Body of pancreas (tissue), 4 donors: ENCODE measurements at places on chromosomes 2 and 18. TPM values are rescaled to one million over a fixed set of nuclear protein-coding genes. Genes with fewer than 3 reads are reported as not detected.

SNORC gene
- total RNA-seq: 1.8 TPM

- DNase-seq: no peak
Measured at GRCh38 chr2:190587106-190587505, 52.6 kb upstream of the NEMP2 start.

DNA sequence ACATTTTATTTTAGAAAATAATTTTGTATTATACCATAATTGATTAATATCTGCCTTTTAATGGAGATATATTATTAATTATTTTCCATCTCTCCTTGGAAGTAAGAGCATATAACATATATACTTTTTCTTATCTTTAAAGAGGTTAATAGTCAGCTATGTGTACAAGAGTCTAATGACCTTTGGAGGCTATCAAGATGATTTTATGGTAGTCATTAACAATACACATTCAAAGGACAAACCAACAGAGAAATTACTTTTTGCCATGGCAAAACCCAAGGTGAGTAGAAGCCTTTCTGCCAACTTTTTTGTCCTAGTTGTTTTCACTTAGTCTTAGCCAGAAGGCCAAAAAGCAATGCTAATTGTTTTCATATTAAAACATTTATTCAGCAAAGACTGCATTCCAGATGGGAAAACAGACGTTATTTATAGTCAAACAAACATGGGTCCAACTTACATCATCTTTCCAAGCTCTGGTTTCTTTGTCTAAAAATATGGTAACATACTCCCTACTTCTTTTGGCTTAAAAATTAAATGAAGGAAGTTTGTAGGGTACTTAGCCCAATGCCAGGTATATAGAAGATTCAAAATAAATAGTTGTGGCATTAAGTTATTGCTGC is 9.6 kb upstream of the DYNC2LI1 start:
- DNase-seq: no peak

DNA sequence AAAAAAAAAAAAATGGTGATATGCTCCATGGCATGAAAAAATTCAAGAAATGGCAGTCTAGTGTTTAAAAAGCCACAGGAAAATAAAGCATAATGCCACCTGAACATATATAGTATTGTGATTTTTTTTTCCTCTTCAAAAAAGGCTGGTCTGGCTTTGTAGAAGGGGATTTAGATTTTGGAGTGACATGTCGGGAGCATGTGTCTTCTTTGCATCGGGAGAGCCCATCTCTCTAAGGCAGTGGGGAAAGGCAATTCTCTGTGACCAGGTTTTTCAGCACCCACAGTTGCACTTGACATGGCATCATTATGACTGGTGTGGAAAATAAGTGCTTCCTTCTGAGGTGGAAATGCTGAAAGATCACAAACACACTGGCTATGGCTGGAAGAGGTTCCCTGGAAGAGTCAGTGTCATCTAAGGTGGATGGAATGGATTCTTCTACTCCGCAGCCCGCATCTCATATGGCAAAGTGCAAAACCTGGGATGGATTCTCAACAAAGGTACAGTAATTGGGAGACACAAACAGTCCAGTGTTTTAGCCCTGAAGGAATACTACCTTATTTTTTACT is 172.5 kb downstream of the AGAP1 start:
- no peak for DNase-seq

GPR75 gene
- total RNA-seq: 2.1 TPM

- DNase-seq: no peak
Measured at GRCh38 chr2:173400760-173401159, 46.1 kb downstream of the CDCA7 start.

- DNase-seq: no peak
Measured at GRCh38 chr2:184272056-184272455, 326.3 kb upstream of the ZNF804A start.

GALNT14 gene
- total RNA-seq: 6.7 TPM

PLA2R1 gene
- total RNA-seq: 2.1 TPM

DUSP2 gene
- total RNA-seq: 9.2 TPM

DNA sequence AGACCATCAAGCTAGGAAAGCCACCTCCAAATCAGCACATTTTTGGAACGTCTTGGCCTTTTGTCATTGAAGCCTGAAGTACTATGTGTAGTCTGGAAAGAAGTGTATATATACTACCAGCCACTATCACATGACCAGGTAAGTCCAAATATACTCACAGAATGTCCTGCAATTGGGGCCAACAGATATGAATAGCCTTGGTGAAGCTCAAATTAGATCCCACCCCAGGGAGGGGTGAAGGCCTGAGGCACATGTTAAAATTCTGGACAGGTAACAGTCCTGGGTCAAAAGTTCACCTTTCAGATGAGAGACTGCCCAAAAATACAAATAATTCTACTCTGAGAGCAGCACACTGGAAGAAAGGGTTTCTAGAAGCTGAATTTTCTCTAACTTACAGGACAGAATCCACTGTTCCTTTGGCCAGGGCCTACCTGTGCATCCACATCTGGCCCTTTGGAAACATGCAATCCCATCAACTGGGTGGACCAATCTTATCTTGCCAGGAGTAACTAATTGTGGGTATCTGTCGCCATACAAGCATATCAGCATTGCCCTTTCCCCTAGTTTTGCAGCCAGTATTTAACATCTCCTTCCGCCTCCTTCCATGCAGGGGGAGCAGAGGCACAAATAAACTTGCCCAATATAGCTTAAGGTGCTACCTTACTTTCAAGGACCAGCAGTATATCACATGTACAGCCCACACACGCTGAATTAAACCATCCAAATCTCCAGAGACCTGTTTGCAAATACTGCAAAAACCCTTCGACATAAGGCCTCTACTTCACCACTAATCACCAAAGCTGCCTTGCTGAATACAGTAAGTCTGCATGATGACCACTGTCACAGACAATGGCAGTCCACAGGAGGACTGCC is 67.8 kb downstream of the EIF5B start:
- DNase-seq: no peak

DNA sequence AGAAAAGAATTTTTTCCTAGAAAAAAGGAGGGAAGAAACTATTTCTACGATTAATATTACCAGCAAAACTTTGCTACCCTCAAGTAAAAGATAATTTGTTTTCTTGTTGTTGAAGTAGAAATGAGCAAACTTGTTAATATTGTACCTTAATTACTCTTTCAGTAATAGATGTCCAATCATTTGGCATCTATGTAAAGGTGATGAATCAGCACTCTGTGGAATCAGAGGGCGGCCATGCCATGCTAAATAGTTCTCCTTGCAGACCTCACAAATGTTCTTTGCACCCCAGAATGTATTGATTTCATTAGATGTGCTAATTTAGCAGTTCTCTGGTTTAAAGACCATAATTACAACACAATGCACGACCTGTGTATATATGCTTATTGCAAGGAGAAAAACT is 29.1 kb upstream of the THSD7B start:
- DNase-seq: no peak

DNA sequence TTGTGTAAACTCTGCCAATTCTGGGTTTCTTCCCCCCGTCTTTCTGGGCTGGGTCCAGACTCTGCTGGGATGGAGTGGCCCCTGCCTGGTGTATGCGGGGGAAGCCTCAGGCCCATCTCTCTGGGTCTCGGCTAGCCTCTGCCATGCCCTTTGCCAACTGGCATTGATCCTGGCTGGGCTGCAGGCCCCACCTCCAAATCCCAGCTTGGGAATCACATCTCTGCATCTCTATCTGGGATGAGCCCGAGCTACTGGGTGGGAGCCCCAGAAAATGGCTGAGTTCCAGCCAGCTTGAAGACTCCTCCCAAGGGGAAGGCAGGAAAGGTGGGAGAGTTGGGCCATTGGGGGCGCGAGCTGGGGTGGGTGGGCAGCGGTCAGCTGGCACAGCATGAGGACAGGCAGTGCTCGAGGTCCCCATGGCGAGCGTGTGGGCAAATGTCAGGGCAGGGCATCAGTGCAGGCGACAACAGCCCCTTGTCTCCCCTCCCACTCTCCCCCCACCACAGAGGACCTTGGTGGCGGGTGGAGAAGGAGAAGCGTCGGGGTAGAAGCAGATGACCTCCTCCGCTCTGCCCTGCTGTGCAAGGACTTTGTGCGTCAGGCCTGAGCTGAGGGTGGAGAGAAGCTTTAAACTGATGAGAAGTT is 139.4 kb downstream of the ASB1 start:
- DNase-seq: no peak

HAAO gene
- total RNA-seq: 30.9 TPM

DNA sequence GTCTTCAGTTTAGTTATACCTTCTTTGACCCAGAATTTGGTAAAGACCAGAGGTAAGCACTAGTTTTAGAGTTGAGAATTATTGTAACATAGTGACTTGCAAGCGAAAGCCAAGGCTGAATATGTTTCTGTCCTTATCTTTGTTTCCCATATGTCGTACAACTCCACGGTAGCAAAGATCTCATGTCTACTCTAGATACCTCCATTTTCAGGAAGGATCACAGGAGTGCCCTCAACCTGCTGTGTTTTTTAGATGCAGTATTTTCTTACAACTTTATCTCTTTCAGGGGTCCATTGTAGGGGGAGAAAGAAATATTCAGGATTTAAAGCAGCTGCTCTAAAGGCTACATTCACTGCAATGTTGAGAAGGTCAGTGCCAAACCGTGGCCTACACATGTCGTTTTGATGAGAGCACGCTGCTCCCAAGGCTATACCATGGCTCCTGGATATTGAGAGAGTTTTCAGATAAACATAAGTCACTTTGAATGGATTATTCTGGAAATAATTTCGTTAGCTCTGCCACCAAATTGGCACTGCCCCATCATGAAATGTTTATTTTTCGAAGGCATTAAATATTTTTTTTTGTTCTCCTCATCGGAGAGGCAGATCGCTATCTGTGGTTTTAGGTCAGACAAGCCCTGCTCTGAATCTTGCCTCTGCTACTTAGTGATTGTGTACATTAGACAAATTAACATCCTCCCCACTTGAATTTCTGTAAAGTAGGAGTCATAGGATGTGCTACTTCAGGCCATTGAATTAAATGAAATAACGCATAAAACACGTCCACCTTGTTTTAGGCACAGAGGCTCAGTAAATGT is 2.1 kb downstream of the RHBDD1 start:
- DNase-seq: no peak

GRCh38 chr18:11657554-11657953 is 31.5 kb upstream of the GNAL start:
- DNase-seq: no peak

- no peak for DNase-seq
Measured at GRCh38 chr2:152242787-152243472, 67.4 kb upstream of the STAM2 start.

DNA sequence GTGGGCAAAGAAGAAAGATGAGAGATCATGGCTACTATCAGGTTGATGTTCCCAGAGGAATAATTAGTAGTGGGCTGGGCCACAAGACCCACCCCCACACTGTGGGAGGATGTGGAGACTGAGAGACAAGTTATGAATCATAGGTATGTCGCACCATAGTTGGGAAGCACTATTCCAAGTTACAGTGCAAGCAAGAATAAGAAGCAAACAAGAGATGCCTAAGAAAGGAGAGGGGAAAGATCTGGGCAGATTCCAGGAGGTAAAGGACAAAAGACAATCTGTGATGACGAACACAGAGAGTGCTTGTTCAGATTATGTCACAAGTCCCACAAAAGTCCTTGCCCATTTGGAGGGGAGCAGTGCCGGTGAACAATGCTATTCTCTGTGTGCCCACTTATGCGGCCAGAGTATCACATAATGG is 56.6 kb downstream of the FAM228A start:
- DNase-seq: no peak

MRPL33 gene
- 26.5 TPM for total RNA-seq

DNA sequence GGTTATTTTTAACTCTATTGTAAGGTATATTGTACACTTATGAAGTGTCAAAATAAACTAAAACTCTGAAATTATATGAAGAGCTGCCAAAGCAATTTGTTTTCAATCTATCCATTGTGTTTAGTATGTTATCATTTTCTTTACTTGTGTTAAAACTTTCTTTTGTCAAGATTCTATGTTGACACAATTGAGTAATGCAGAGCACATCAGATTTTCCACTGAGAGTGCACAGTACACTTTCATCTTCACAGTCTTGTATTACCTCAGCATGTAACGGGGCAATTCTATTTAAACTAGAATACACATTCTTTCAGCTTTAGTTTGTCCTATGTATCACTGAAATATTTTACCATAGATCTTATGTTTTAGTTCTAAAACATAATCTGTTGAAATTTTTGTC is 304.4 kb upstream of the ZC3H15 start:
- no peak for DNase-seq

- DNase-seq: no peak
Measured at GRCh38 chr2:39529836-39530235, 92.8 kb upstream of the MAP4K3 start.

DNA sequence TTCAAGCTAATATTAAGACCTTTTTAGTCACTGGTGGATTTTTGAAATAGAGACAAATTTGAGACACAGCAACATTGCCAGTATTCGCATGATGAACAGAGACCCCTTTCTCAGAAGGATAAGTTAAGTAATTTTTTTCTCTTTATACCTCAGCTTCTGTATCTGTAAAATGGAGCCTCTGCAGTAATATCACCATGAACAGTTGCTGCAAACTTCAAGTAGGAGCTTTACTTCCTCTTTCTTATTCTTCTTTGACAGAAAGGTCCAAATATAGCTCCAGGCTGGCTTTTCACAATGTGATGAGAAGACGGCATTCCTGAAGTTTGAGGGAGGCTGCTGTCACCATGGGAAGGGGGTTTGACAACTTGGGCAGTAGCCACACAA is 158.7 kb downstream of the TDRD15 start:
- no peak for DNase-seq

- no peak for DNase-seq
Measured at GRCh38 chr2:65799141-65799854, 366.9 kb upstream of the SPRED2 start.

TRAK2 gene
- total RNA-seq: 24.9 TPM

SPATA3 gene
- total RNA-seq: not detected

DNA sequence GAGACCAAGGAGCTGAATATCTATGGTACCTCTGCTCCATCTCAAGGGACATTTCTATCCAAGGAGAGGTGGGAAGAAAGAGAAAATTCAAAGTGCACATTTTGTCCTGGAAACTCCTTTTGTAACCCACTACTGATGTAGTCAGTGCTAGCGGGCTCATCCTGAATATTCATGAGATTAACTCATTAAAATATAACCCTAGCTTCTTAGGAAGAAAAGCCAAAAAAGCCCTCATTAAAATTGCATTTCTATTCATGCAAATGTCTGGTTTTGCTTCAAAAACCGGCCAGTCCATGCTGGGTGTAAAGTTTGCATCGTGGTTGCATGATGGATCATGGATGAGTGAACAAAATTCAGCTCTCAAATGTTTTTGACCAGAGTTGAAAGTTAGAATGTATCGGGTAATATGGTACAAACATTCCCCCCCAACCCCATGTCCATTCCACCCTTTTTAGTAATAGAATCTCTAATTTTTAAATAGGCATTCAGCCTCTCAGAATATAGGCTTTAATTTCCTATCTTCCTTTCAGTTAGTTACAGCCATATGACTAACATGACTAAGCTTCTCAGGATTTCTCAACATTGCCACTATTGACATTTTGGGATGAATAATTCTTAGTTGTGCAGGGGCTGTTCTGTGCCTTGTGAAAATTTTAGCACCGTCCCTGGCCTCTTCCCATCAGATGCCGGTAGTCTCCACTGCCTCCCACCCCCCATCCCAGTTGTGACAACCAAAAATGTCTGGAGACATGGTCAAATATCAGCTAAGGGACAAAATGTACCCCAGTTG is 104.2 kb upstream of the RND3 start:
- DNase-seq: no peak

GRCh38 chr18:51516478-51517038 is 319.1 kb upstream of the MEX3C start:
- DNase-seq: no peak

- no peak for DNase-seq
Measured at GRCh38 chr2:53087262-53087873, 680.2 kb upstream of the CHAC2 start.

- DNase-seq: no peak
Measured at GRCh38 chr18:9846162-9846925, 39.4 kb upstream of the TXNDC2 start.

GRCh38 chr2:199434555-199434954 is 23.2 kb downstream of the SATB2 start:
- DNase-seq: no peak

CXCR1 gene
- not detected for total RNA-seq
